GM06990 (cell line): ENCODE measurements at places on chromosomes 1 and 21.

DNA sequence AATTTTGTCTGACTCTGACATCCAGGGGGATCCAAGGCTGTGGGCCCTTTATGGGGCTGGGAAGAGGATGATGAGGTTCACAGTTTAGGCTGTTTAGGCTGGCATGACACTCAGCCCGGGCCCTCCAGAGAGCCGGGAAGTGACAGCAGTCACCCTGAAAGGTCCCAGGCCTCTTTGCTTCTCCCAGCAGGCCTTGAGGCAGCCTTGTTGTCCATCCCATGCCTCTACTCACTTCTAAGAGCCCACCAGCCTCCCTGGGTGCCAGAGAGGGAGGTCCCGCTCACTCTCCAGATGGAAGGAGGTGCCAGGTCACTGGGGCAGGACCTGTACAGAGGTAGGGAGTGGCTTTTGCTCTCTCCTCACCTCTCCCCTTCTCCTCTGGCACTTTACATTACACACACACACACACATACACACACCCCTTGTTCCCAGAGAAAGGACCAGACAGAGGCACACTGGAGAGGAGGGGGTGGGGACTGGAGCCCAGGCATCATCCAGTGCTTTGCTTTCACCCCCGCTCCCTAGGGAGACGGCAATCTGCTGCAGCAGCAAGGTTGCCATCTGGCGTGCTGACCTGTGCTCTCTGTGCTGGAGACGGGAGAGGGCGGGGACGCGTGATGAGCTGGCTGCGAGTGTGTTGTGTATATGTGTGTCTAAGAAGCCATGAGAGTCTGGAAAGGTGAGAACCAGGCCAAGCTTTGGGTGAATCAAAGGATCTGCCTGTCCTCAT, 4.6 kb downstream of the KLHDC8A start:
- DNase-seq, result no peak

DNA sequence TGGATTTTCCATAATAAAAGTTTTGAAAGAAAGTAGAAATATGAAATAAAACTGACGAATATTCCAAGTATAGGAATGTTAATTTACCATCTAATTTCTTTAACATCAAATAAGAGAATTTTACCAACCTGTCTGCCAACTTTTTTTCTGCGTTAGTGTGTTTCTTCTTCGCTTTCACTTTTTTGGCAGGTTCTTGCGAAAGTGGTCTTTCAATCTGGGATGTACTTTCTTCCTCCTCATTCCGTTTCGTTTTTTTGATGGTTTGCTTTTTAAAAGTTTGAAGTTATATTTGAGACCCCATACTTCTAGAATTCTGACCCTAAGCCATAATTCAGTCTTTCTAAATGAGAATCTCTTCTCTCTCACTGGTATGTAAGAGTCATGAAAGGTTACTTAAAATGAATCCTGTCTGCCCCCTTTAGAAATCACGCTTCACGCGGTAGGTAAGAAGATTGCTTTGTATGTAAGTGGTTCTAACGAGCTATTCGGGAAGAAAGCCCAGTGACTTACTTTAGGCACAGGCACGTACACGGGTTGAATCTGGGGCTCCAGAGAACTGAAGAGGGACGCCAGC, 580 bp downstream of the RBM34 start:
- DNase-seq, result no peak

DNA sequence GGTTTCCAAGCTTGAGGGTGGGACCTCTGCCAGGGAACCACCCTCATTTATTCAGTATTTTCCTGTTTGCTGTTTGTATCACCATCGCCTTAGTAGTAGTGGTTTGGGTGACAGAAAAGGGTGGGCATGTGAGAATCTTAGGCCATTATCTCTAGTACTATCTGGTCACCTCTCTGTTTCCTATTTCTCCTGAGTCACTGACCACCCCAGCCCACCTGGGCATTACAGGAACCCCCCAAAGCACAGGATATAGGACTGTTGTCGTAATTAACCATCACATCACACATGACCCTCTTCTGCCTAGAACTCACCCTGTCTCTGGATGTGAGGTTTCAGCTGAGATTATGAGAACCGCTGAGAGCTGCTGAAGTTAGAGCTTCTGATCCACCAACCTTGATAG, 60.4 kb downstream of the IL23R start:
- DNase-seq, result no peak

GRCh38 chr21:18940791-18941190, 537.2 kb upstream of the TMPRSS15 start:
- DNase-seq, result no peak

DNA sequence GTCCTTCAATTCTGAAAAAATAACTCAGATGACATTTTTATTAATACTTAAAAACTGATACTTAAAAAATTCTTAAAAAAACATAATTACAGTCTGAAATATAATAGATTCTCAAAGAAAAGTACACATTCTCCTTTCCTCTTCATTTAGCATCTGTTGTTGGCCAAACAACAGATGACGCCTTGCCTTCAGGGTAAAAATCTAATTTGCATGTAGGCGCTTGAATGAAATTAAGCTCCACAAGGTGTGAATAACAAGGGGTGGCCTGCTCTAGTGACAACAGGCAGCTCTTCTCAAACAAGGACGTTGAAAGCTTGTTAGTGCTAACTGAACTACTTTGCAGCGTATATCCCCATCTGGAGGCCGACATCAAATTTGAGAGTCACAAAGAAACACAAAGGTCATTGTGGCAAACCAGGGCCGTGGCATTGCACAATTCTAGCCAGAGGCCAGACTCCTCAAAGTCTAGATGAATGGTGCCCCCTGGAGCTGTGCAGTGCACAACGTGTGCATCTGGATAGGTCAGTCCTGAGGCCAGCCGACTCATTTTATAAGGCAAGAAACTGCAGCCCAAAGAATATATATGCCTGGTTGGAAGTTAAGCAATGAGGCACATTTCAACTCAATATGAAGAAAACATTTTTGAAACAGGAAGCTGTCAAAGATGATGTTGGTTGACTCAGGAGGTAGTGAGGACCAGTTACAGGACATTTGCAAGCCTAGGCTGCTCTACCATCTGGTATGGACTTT, 459.2 kb upstream of the RUNX1 start:
- DNase-seq, result no peak

DNA sequence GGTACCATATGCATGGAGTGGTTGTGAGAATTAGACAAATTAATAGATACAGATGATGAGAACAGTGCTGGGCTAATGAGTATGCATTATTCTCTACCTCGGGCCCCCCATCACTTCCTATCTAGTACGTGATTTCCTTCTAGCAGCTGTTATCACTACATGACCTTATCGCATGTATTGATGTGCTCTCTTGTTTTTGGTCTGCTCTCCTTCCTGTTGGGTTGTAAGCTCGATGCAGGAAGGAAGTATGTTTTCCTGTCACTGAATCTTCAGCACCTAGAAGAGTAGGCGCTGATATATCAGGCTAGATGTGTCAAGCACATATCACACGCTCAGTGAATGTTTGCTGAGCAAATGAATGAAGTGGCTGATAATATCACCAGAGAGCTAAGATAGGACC, 43.9 kb upstream of the IFNAR2 start:
- DNase-seq, result no peak

- DNase-seq, result no peak
Observed at GRCh38 chr1:215899901-215900300, 332.8 kb downstream of the KCTD3 start.

- DNase-seq, result no peak
Observed at GRCh38 chr1:15070145-15070748, 83.3 kb upstream of the TMEM51 start.

DNA sequence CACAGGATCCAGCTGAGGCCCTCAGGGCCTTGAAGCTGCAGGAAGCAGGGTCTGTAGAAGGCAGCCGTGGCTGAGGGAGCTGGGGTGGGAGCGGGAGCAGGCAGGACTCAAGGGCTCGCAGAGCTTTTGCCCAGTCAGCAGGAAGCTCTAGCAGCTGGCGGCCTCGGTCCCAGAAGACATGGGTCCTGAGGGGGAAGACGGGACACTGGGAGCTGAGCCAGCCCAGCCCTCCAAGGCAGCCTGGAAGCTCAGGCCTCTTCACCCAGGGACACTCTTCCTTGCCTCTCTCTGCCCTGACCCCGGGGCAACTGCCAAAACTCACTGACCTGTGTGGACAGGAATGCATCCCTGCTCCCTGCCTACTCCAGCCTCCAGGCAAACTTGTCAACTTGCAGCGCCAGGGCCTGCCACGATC, 8.9 kb downstream of the ADGRB2 start:
- no peak for DNase-seq
